Left renal pelvis (tissue), 4 donors: ENCODE measurements at places on chromosomes 2 and 18.

DNA sequence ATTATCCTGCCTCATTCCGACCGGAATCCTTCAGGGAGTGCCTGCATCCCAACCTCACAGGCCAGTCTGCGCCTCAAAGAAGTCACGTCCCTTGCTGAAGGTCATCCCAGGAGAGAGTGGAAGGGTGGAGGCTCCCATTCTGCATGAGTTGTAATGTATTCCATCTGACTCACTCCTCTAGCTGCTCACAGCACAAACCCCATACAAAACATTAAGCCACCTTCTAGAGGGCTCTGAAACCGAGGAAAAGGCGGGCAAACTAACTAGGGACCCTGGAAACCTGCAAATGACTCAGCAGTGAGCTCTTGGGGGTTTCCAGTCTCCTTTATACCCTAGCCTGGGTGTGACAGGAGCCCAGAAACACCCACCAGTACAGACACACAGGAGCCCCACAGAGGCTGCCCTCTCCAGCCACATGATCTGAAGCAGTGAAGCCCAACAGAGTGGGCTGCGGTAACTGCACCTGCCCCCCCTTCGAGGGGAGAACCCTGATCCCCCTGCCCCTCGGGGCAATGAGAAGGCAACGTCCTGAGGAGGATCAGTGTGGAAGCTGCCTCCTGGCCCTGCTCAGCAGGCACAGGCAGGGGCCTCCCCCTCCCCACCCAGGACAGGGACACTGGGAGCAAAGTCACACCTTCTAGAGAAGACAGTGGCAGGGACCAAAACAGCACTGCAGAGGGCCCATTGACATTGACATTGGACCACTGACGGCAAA is 69.3 kb upstream of the SNTG2 start:
- DNase-seq: no peak

GRCh38 chr2:13193075-13193474 is 476.3 kb downstream of the TRIB2 start:
- DNase-seq: no peak

- no peak for DNase-seq
These were observed 277.9 kb downstream of the GULP1 start for GRCh38 chr2:188569431-188570165.

DNA sequence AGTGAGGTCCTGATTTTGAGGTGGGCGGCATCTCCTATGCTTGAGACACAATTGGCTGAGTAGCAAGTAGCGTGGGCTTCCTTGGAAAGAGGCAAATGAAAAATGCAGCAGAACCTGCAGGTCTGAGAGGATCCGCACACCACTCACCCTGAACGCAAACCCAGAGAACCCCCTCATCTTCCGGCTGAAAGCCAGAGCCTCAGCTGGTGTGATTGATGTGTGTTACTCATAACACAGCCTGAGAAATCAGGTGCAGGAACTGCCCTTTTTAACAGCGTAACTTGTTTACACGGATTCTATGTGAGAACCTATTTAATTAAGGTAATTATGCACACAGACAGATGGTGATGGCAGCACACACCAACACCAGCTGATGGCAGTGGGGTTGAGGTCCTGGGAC is 123.4 kb downstream of the MRO start:
- DNase-seq: no peak

DNA sequence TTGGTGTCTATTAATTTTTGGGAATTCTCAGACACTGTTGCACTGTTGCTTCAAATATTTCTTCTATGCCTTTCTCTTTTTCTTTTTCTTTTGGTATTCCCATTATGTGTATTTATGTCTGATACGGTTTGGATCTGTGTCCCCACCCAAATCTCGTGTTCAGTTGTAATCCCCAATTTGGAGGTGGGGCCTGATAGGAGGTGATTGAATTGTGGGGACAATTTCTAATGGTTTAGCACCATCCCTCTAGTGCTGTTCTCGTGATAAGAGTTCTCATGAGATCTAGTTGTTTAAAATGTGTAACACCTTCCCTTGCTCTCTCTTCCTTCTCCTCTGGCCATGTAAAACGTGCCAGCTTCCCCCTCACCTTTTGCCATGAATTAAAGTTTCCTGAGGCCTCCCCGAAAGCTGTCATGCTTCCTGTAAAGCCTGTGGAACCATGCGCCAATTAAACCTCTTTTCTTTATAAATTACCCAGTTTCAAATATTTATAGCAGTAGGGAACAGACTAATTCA is 26.8 kb downstream of the EHBP1 start:
- no peak for DNase-seq

- no peak for DNase-seq
These were observed 39.3 kb upstream of the EPB41L3 start for GRCh38 chr18:5582849-5583681.

- DNase-seq: no peak
These were observed 337.4 kb upstream of the SLC14A2 start for GRCh38 chr18:45277908-45278307.

- no peak for DNase-seq
These were observed 49.2 kb upstream of the SMAD2 start for GRCh38 chr18:47979611-47980200.

- DNase-seq: no peak
These were observed 226.5 kb upstream of the SPRED2 start for GRCh38 chr2:65658881-65659280.

DNA sequence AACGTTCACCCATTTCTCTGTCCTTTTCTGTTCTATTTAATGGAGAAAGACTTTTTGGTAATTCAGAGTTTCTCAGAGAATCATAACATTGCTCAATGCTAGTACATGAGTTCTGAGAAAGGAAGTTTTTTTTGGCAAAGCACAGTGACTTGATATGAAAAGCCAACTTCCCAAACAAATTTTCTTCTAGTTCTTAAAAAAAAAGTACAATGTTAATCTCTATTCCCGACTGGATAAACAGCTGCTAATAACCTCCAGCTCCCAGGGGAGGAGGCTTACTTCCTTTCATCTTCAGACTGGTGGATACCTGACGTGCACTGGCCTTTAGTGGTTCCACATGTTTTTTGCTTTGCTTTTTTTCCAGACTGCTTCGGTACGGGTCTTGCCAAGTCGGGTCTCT is 284.6 kb upstream of the CCDC68 start:
- DNase-seq: no peak

GRCh38 chr2:3305952-3306351 is 71.7 kb downstream of the EIPR1 start:
- no peak for DNase-seq

- DNase-seq: no peak
These were observed 129.4 kb upstream of the ASB18 start for GRCh38 chr2:236393581-236393980.

- no peak for DNase-seq
These were observed 29.7 kb downstream of the TAF4B start for GRCh38 chr18:26255695-26256622.

DNA sequence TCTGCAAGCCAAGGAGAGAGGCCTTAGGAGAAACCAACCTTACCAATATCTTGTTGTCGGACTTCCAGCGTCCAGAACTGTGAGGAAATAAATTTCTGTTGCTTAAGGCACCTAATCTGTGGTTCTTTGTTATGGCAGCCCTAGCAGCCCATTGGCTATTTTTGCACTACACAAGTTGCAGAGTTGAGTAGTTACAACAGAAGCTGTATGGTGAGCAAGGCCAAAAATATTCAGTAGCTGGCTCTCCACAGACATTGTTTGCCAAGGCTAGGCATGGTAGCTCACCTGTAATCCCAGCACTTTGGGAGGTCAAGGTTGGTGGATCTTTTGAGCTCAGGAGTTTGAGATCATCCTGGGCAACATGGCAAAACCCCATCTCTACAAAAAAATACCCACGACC is 27.1 kb upstream of the SCYGR1 start:
- no peak for DNase-seq

DNA sequence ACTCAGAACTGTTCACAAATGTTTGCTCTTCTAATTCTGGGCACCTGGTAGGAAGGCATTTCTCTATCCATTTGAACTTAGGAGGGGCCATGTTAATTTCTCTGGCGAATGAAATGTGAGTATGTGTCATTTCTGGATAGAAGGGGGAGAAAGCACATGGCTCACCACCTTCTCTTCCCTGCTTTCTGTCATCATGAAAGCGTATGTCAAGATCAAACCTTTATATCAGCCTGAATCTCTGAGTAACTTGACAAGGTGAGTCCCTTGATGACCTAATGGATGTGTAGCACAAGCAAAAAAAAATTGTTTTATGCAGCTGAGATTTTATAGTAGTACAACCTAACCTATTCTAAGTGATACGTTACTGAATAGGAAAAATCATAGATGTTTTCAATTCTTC is 12.1 kb upstream of the LCT start:
- no peak for DNase-seq

GRCh38 chr2:163345795-163346573 is 389.8 kb downstream of the FIGN start:
- peak; percentile 44 for DNase-seq

DNA sequence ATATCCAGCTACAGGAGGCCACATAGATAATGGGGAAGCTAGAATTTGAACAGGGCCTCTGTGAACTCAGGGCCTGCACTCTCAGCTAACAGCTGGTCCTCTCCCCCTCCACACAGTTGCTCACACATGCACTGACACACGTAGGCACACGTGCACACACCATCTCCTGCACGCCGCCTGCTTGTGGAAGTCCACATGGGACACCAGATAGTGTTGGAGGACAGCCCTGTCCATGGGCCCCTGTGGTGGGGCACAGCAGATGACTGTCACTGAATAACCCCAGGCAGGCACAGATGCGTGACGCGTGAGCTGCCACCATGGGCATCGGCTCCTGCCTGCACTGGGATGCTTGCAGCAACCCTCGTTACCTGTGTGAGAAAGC is 52.9 kb downstream of the ADI1 start:
- no peak for DNase-seq

DNA sequence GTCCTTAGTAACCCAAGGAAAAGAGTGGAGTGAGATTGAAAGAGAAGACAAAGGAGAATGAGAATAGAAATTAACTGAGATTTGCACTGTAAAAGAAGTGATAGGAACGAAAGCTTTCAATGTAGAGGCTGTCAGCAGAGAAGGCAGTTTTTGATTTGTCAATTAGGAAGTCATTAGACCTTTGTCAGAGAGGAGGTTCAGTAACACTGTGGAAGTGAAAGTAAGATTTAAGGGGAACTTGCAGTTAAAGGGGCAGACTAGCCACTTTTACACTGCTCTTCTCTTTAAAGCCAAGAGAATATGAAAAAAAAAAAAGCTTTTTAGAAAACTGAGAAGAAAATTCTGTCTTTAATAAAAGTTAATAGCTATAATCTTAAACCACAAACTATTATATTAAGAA is 11.5 kb upstream of the KYNU start:
- DNase-seq: no peak

DNA sequence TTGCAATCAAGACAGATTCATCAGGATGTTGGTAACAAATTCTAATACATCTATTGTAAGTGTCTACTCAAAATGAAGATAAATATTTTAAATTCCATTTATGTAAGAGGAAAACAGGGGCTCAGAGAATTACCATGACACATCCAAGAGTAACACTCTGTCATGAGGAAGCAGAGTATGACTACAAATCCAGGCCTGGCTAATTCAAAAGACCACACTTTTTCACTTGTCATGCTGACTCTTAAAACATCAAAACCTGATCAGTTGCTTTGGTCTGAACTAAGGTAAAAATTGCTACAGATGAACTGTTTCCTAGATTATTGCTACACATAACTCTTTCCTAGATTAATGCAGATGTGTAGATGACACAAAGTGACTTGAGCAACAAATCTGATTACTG is 880.6 kb downstream of the TSN start:
- no peak for DNase-seq

DNA sequence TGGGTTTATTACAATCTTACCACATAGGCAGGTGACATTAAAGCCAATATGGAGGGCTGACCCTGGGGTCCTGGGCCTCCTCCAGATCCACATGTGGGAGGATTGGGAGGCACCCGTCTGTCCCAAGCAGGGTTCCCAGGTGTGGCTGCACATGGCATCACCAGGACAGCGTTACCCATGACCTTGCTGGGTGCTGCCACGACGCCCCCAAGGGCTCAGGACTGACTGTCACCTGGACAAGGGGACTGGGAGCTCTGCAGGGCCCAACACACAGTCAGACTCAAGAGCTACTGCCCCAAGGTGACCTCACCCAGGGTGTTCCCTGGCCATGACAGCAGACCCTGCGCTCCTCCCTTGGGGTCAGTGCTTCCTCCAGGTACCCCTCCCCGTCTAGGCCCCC is 437.4 kb upstream of the MYT1L start:
- no peak for DNase-seq

GRCh38 chr2:170022692-170023091 is 155.3 kb upstream of the MYO3B start:
- DNase-seq: no peak
